PC-3 (cell line): ENCODE measurements at places on chromosomes 13 and 19. TPM values are rescaled to one million over a fixed set of nuclear protein-coding genes. Genes with fewer than 3 reads are reported as not detected.

COLGALT1 gene
- total RNA-seq = 80.7 and 98.8 TPM in 2 replicates

DNA sequence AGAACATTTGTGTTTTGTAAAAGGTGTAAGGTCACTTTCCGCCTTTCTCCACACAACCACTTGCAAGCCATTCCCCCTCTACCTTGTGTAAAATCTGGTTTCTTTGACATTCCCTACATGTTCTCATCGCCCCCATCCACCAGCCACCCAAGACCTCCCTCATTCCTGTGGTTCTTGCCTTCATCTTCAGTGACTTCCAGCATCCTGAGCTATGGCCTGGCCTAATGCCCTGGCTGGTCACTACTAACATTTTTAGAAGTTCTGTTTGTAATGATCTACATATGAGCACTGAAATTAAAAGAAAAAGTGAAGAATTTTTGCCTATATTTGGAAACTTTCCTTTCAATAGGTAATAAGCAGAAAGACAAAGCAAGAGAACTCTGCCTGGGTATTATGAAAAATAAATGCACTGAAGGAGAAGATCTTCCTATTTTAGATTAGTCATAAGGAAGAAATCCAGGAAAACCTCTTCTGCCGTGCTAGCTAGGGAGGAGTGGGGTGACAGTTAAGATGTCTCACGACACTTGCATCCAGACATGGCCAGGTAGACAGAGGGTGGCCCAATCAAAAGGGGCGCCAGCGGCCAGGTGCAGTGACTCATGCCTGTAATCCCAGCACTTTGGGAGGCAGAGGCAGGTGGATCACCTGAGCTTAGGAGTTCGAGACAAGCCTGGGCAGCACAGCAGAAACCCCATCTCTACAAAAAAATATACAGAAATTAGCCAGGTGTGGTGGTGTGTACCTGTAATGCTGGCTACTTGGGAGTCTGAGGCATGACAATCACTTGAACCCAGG lies 28.1 kb upstream of the MPHOSPH8 start:
- peak overlapping the region; percentile 70 for H3K27ac ChIP-seq
- no peak overlapping the region for H3K4me3 ChIP-seq
- H3K27me3 ChIP-seq = no peaks in the 10 kb centered on the region
- peaks cover 10% of the 10 kb centered on the region; the same call in 1 of the 2 replicates for H3K36me3 ChIP-seq

DNA sequence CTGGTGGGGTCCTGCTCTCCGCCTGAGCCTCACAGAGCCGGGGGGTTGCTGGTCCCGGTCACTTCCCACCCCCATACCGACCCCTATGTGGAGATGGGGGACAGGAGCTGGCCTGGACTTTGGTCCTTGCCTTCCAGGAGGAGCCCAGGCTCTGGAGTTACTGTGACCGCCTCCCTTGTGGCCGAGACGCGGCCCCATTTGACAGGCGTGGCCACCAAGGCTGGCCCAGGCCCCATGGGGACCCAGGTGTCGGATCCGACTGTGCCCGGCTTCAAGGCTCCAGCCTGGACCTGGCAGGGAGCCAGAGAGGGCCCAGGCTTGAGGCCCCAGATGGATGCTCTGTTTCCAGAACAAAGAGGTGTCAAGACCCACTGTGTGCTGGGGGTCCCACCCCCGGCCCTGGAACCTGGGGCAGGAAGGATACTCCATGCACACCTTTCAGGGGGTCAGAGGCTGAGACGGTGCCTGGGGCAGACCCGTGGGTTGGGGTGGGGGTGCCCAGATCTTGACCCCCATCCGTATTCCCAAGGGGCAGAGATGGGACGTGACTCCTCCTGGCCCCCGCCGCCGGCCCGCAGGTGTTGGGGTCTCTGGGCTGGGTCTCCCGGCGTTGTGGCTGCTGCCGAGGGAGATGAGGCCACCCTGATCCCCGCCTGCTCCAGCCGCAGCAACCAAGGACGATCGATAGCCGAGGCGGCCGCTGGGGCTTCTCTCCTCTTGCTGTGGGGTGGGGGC lies 47.8 kb upstream of the TCF3 start:
- DNase-seq = no peak
- peaks cover 21% of the 10 kb centered on the region for H3K27me3 ChIP-seq
- H3K36me3 ChIP-seq = no peaks in the 10 kb centered on the region
- H3K4me3 ChIP-seq = no peak overlapping the region
- H3K27ac ChIP-seq = no peak overlapping the region

PABPC3 gene
- total RNA-seq = 0.17 and 0.26 TPM in 2 replicates

DNA sequence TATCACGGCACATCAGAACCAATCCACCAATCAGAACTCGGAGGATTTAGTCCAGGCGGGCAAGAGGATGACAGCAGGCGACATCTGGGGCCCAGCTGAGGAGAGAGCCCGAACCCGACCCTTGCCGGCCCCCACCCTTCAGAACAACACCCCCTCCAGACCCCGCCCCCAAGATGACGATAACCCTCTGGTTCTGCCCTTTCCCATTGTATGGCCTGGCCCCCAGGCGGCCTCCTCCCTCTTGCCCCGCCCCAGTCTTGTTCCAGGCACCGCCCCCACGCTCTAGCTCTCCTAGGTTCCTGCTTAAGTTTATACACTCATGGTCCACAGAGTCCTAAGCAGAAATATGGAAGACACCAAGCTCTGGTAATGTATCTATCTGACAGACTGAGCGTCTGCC lies 2.8 kb upstream of the ZNF83 start:
- no peaks in the 10 kb centered on the region for H3K27me3 ChIP-seq
- H3K4me1 ChIP-seq = peaks cover 7% of the 10 kb centered on the region; the same call in 1 of the 2 replicates

- no peaks in the 10 kb centered on the region for H3K4me1 ChIP-seq
- DNase-seq = no peak
- peaks cover 5% of the 10 kb centered on the region; the same call in 1 of the 2 replicates for H3K27me3 ChIP-seq
- H3K36me3 ChIP-seq = no peaks in the 10 kb centered on the region
- H3K4me3 ChIP-seq = no peak overlapping the region
Measured at GRCh38 chr19:41452584-41453275, 9.8 kb downstream of the ERICH4 start.

DNA sequence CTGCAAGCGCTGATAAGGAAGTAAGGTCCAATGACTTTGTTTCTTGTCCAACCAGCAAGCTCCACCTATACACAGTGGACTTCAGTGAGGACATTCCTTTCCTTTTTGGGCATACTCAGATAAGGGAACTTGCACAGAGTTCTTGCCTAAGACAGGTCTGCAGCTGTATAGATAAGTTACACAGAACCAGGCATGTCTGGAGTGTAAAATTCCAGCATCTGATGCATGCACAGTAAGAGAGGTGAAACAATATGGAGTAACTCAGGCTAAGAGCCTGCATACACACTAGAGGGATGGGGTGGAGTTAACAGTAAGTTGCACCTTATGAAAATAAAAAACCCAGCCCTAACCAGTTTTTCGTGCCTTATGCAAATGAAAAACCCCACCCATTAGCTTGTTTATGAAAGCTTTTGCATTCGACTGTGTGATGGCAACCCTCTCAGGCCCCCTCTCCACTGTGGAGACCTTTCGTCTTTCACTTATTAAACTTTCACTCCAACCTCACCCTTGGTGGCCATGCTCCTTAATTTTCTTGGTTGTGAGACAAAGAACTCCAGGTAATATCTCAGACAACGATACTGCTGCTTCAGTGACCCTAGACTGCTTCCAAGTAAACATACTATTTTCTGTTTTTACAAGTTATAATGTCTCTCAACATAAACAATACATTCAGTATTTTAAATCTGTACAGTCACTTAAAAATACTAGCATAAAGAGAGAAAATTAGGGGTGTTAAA lies 2859.0 kb upstream of the PCDH20 start:
- no peak for DNase-seq
- no peak overlapping the region for H3K4me3 ChIP-seq
- H3K27me3 ChIP-seq = no peaks in the 10 kb centered on the region
- H3K27ac ChIP-seq = no peak overlapping the region
- H3K36me3 ChIP-seq = no peaks in the 10 kb centered on the region
- H3K4me1 ChIP-seq = peaks cover 11% of the 10 kb centered on the region

SLITRK5 gene
- 0.17 and 0.18 TPM in 2 replicates for total RNA-seq

GRCh38 chr13:74409551-74409950 lies 275.3 kb upstream of the KLF12 start:
- no peaks in the 10 kb centered on the region for H3K4me1 ChIP-seq
- no peak for DNase-seq
- H3K27ac ChIP-seq = no peak overlapping the region
- no peaks in the 10 kb centered on the region for H3K27me3 ChIP-seq
- H3K4me3 ChIP-seq = no peak overlapping the region
- H3K36me3 ChIP-seq = no peaks in the 10 kb centered on the region

GRCh38 chr19:50835785-50836542 lies 2.6 kb upstream of the KLK15 start:
- no peaks in the 10 kb centered on the region for H3K36me3 ChIP-seq
- DNase-seq = peak; percentile 62
- peaks cover 42% of the 10 kb centered on the region for H3K27me3 ChIP-seq
- H3K4me3 ChIP-seq = peak overlapping the region; percentile 56
- H3K4me1 ChIP-seq = peaks cover 3% of the 10 kb centered on the region; the same call in 1 of the 2 replicates
